ENCODE measurements at places on chromosomes 2 and 18.

DNA sequence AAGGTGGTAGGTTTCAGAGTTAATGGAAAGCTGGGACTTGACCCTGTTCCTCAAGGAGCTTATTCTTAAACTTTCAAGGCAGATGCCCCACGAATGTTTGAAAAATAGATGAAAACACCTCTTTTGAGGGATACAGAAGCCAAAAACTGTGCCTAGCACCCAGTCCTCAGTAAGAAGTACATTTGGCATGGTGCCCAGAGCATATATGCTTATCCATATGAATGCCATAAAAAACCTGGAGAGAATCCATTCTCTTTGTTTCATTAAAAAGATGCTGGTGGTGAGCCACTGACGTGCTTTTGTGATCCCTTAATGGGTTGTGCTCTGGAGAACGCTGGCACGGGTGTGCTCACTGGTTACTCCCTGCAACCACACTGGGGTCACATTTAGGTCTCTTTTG, 69.0 kb downstream of the IL1R2 start:
- no peak for DNase-seq

DNA sequence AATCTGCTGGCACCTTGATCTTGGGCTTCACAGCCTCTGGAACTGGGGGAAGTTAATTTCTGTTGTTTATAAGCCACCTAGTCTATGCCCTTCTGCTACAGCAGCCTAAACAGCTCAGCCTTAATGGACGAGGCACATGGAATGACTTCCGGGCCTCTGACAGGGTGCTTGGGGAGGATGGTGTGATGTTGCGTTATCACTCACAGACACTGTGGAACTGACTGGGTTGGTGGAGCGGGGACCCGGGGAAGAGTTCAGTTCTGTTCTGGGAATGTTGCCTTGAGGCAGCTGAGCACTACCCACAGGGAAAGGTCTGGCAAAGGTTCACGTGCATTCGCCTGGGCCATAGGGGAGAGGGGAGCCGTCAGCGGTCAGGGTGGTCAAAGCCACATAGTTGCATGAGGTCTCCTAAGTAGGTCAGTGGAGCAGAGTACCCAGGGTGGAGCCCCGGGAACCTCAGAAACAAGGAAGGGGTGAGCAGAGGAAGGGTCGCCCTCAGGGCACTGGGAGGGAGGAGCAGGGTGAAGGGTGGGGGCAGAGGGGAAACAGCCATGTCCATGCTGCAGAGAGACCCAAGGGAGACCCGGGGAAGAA, 36.2 kb downstream of the LRRFIP1 start:
- DNase-seq: no peak

- no peak for DNase-seq
These were observed 111.8 kb downstream of the EPB41L3 start for GRCh38 chr18:5431836-5432575.

GRCh38 chr2:86592547-86593230, 29.4 kb upstream of the CHMP3 start:
- DNase-seq: no peak

DNA sequence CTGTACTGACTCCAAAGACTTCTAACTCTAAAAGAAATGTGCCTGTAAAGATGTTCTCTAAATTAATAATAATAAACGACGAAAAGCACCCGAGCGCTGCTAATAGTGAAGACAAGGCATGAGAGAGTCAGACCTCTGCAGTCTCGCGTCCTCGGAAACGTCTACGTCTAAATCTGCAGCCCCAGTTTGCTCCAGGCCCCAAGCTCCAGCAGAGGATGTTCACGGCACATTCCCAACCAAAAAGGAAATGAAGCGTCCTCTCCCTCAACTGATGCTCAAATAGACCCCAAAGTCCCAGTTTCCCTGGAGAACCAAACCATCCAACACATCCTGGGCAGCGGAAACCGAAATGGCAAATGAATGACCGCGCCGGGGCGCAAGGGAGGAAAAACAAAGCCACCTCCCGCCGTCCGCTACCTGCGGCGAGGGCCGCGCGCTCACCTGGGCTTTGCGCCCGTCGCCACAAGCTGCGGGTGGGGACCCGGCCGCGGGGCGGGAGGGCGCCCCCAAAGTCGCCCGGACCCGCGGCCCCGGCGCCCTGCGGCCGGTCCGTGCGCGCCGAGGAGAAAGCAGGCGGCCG, 47.1 kb upstream of the CCDC150 start:
- no peak for DNase-seq

DNA sequence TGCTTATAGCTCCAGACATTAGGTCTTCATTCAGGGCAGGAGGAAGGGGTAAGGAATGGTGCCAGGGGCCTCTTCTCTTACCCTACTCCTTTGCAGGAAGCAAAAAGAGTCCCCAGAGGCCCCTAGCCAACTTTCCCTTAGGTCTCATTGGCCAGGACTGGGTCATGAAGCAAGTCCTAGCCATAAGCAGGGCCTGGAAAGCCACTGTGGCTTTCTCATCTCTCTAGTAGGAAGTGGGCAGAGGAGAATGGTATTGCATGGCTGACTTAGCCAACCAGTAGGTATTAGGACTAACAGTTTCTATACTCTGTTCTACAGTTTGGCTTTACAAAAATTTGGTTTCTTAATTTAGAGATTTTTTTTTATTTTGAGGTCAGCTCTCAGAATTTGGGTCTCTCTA, 4.8 kb downstream of the FAM228A start:
- DNase-seq: no peak

GRCh38 chr2:229162015-229162414, 109.1 kb downstream of the PID1 start:
- no peak for DNase-seq

- DNase-seq: no peak
These were observed 29.9 kb upstream of the GPR155 start for GRCh38 chr2:174516501-174517378.

- no peak for DNase-seq
These were observed 150.5 kb downstream of the EN1 start for GRCh38 chr2:118696786-118697465.

- DNase-seq: no peak
These were observed 466.7 kb upstream of the MYT1L start for GRCh38 chr2:2797797-2798196.

DNA sequence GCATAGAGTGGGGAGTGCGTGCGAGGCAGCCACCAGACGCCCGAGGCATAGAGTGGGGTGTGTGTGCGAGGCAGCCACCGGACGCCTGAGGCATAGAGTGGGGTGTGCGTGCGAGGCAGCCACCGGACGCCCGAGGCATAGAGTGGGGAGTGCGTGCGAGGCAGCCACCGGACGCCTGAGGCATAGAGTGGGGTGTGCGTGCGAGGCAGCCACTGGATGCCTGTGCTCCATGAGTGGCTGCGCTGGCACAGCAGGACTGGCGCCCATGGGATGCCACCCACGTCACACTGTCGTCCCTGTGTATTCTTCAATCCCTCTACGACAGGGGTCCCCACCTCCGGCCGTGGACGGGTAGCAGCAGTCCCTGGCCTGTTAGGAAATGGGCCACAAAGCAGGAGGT, 221.9 kb downstream of the HDAC4 start:
- no peak for DNase-seq

DNA sequence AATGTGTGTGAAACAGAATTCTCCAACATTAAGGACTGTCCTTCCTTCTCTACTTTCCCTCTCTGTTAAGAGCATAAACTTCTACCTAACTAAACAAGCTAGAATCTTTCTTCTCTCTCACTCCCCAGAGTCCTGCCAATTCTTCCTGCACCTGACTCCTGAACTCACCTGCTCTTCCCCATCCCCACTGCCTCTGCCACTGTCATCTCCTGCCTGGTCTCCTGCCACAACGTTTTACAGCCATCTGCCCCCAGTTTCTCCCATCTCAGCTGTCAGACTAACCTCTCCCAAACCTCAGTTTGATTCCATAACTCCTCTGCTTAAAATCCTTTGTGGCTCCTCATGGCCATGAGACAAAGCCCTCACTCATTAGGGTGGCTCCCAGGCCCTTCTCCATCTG, 288.3 kb upstream of the FBXO11 start:
- no peak for DNase-seq

Measured in retinal pigment epithelial cell (primary cell).